Retina (tissue), 1 donor: ENCODE measurements at places on chromosomes 6 and 20.

DNA sequence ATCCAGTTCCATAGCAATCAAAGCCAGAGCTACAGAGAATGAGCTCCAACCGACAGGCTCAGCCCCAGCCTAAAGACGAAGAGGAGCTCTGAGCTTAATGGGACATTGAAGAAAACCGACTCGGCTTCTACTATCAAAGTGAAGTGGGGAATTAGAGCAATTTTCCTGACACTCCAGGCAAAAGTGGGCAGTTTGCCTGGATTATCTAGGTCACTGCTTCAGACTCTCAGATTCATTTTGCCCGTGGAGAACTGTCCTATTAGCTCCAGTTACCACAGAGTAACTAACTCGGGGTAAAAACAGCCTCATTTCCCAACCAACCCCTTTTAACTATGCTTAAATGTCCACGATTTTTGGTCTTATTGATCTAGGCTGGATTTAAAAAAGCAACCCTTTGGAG, 592.1 kb upstream of the NRSN1 start:
- DNase-seq: peak; percentile 43

DNA sequence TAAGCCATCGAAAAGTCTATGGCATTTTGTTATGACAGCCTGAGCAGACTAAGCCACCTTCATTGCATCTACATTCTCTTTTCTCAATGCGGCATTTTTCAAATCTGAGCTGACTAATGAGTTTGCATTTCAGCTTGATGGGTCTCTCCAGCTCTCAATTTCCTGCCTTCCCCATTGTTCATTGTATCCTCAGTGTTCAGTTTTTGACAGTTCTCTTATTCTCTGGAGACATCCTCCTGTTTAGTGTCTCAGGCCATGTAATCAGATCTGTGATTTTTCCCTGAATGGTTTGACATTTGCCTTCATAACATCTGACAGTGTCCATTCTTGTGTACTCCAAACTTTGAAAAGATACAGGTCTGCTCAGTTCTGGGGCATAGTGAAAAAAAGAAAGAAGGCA, 27.9 kb upstream of the MCM3 start:
- peak; percentile 43 for DNase-seq

DNA sequence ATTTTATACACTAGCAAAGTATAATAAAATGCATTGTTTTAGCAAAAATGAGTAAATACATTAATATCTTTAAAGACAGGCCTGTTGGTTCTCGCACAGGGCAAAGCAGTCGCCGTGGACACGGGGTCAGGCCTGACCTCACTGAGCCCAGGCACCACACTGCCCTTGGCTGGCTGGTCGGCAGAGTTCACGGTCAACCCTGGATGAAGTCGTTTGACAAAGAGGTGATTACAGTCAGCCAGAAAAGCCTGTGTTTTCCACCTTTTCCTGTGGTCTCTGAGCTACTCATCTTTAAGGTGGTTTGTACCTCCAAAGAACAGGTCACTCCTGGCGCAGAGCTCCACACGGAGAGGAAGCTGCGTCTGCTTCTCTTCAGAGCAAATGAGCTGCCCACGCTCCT, 191.5 kb downstream of the DLL1 start:
- no peak for DNase-seq

- DNase-seq: no peak
Observed at GRCh38 chr20:46324960-46325703, 16.8 kb upstream of the CDH22 start.

DNA sequence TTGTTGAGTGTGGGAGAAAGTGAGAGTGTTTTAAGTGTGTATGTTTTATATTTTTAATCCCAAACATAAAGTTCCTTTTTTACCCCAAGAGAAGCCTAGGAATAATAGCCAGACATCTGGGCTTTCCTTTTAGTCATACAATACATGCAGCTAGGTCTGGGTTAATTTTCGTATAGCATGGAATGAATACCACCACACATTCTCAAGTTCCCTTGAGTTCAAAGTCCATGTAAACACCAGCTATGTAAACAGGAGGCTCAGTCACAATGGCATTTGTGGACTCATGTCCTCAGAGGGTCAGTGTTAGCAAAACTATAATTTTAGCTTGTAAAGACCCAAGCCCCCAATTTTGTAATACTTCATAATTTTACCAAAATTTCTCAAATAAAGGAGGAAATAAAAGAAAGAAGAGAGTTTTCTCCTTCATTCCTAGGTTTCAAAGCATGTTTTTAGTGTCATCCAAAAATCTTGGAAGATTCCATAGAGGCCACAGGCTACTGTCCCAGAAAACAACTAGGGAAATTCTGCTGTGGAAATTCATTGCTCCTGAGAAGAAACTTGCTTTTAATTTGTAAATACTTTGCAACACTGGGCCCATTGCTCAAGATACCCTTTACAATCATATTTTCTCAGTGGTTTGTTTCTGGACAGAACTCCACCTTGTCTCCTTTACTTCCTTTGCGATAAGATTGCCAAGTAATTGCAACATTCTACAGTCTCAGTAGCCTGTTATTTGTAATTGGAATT, 671.2 kb downstream of the COL12A1 start:
- DNase-seq: no peak

DNA sequence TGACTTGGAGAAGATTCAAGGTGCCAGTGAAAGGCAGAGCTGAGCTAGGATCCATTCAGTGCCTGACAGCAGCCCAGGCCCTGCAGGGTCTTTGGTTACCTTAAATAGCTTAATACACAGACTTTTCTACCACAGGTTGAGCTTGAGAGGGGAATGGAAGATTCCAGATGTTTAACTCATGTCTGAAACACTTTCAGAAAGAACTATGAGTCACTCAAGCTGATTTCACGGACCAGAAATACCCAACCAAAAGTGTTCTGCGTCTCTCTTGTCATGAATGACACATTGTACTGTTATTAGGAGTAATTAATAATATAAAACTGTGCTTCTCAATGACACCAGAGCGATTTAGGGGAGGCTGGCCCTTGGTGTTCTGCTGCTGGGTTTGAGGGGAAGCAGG, 6.4 kb upstream of the PMEPA1 start:
- DNase-seq: no peak

GRCh38 chr6:41189967-41190366, 11.0 kb downstream of the TREML2 start:
- DNase-seq: no peak

DNA sequence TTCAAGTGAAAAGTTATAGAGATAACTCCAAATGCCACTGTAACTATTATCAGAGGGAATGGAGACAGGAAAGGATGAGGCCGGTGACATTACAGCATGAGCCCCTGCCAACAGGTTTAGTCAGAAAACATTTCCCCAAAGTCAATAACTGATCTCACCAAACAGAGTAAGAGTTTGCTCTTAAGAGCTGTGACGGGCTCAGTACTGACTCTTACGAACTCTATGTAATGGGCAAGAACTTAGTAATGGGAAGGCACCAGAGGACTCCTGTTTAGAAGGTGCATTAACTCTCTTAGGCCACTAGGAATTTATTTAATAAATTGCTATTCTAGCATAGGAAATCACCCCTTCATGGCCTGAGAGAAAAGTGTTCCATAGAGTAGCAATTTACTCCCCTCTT, 76.8 kb downstream of the SAMD5 start:
- DNase-seq: no peak

DNA sequence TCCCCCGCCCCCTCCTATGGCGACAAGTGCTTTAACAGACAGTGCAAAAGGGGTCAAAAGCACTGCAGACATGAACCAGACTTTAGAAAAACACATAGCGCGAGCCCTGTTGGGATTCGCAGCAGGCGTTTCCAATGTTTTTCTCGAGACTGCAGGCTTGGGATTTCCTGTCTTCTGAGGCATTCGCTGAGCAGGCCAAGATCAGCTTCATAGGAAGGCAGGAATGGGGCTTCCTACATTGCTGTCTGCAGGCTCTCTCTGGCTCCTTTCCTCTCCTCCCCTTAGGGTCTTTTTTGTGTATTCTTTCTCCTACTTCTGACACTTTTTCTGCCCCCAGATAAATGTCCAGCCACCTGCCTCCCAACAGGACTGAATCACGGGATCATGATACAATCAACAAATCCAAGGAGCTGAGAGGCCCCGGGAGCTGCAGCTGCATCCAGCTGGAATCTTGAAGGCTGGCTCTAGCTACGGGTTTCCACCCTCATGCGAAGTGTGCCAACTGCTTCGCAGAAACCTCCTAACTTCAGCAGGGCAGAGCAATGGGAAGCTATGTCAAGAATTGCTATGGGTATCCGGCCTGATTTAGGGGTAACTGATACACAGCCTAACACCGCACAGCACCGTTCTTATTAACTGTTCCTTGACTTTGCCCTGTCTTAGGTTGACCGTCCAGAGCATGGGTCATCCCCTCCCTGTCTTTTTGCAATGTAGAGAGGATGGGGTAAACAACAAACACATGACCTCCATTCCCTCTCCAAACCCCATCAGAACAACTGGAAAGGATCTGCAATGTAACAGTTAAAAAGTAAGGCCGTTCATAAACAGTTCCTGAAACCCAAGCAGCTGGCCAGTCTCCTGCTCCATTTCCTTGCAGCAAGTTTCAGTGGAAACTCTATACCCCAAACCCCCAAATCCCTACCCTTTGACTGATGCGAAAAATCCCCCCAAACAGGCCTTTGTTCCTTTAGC, 31.5 kb downstream of the SNX5 start:
- peak; percentile 48 for DNase-seq

DNA sequence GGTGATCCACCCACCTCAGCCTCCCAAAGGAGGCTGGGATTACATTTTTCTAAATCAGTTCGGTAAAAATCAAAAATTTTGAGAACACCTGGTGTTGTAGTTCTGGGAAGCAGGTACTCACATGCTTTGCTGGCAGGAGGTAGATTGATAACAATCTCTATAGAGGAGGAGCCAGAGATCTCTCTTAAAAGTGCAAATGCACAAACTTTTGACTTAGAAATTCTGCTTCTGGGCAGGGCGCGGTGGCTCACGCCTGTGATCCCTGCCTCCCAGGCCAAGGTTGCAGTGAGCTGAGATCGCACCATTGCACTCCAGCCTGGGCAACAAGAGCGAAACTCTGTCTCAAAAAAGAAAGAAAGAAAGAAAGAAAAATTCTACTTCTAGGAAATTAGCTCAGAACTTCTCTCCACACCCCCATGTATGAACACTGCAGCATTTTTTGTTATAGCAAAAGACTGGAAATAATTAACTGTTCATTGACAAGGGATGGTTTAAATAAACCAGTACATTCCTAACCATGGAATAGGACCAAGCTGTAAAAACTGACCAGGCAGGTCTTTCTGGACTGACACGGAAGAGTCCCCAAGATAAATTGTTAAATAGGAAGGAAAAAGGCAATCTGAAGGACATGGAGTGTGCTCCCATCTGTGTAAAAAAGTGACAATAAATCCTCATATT, 14.4 kb upstream of the TRIB3 start:
- DNase-seq: no peak

GRCh38 chr6:145948328-145948727, 15.8 kb downstream of the SHPRH start:
- no peak for DNase-seq

GRCh38 chr6:45801471-45802289, 214.0 kb downstream of the CLIC5 start:
- no peak for DNase-seq

DNA sequence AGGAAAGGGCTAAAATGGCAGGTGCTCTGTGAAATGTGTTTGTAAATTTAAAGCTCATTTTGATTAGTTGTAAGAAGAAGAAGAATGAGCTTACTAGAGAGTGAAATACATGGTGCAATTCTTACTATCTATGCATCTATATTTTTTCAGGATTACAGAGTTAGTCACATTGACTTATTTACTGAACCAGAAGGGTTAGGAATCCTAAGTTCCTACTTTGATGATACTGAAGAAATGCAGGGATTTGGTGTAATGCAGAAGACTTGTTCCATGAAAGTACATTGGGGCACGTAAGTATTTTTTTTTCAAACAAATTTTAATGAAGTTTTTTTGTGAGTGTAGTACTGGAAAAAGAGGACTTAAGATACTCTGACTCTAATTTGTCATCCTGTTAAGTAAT, 99.3 kb downstream of the RTN4IP1 start:
- no peak for DNase-seq

DNA sequence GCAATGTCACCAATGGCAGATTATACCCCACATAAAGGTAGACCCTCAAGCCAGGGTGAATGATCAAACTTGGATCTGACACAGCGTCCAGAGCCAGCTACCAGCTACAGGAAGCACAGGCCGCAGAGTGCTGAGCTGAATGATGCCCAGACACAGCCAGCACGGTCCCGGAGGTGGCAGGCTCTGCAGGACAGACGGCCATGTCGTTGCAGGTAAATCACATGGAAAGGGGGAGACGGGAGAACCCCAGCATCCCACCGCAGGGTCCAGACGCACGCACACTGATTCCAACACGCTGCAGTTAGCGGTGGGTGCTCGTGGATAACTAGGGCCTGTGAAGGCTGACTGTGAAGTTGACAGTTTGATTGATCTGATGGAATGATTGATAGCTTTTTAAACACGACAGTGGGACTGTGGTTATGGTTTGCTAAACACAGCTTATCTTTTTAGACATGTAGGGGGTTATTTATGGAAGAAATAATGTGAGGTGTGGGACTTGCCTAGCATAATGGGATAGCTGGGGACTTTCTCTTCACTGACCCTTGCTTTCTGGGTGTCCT, 228.5 kb downstream of the ERMARD start:
- DNase-seq: no peak

- no peak for DNase-seq
Observed at GRCh38 chr6:108254433-108255410, 6.1 kb downstream of the SNX3 start.

- DNase-seq: peak; percentile 59
Observed at GRCh38 chr6:34246563-34247391, 2.0 kb downstream of the SMIM29 start.

- no peak for DNase-seq
Observed at GRCh38 chr20:61023612-61024011, 228.4 kb upstream of the CDH4 start.

DNA sequence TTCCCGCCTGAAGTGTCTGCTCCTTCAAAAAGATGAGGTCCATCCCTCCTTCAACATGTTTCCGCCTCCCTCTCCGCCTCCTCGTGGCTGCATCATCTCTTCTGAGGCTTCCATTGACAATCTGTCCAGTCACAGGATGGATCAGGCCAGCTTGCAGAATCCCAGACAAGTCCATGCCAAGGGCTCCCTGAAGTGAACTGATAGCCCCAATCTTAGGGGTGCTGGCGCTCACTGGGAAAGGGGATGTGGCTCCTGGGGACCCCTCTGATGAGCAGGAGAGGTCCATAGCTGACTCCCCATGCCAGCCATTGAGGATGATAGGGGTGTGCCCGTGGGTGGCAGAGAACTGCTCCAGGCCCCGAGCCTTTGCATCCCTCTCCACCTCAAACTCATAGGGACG, 48.6 kb upstream of the EMILIN3 start:
- DNase-seq: no peak

- peak; percentile 84 for DNase-seq
Observed at GRCh38 chr6:42661540-42662153, 60.8 kb downstream of the PRPH2 start.

DNA sequence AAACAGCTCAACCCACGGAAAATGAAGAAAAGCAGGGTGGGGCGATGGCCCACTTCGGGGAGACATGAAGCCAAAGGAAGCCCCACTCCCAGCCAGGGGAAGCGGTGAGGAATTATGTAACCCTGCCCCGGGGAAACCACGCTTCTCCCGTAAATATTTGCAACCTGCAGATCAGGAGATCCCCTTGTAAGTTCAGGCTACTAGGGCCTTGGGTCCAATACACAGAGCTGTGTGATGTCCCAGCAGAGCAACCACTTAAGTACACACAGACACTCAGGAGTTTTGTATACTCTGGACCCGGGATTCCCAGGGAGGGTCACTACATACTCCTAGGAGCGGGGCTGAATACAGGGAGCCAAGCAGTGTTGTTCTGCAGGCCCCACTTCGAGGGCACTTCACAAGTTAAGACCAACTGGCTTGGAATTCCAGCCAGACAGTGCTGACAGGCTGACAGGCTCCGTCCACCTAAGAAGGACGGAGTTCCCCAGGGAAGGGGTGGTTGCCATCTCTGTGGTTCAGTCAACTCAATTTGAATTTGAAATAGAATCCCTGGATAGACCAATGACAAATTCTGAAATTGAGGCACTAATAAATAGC, 301.4 kb upstream of the THEMIS start:
- no peak for DNase-seq
